ENCODE measurements at places on chromosomes 6 and 20.

GRCh38 chr20:41064377-41064776 is 35.8 kb downstream of the TOP1 start:
- no peak for DNase-seq

DNA sequence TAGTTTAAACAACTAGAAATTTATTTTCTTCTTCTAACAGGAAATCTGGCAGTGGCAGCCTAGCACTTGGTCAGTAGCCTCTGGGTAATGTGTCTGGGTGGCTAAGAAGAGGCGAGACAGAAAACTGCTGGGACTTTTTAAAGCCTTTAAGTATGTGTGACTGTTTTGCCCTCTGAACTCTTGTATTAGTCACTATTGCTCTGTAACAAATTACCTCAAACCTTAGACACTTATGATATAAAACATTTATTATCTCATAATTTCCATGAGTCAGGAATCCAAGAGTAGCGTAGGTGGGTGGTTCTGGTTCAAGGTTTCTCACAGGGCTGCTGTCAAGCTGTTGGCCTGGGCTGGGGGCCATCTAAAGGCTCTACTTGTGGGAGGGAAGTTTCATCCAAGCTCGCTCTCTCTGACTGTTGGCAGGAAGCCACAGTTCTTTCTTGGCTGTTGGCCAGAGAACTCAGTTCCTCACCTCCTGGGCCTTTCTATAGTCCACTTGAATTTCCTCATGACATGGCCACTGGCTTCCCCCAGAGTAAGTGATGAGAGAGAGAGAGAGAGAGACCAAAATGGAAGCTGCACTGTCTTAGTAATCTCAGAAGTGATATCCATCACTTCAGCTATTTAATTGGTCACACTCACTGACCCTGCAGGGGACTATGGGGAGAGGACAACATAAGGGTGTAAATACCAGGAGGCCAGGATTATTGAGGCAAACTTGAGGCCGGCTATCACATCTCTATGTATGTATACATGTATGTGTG is 17.4 kb upstream of the TBC1D22B start:
- peak; percentile 76 for DNase-seq

- no peak for DNase-seq
These were observed 184.9 kb downstream of the ARHGAP18 start for GRCh38 chr6:129525055-129525454.

- no peak for DNase-seq
These were observed 33.9 kb upstream of the PIM1 start for GRCh38 chr6:37135835-37136694.

DNA sequence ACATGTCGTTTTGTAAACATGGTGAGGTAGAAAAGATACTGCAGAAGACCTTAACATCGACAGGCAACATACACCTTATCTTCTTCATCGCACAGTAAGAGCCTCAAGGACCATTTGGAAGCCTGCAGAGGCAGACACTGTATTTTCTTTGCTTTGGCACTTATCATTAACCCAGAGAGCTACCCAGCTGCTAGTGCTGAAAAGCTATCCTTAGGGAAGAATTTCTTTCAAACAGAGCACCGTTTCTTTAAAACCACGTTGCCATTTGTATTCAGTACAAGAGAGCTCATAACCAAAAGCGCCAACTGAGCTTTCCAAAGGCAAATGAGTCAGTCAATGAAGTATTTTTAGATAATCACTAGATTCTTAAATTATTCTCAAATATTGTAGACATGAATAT is 306.6 kb downstream of the EPM2A start:
- DNase-seq: no peak

- no peak for DNase-seq
These were observed 765.9 kb downstream of the BCKDHB start for GRCh38 chr6:80872199-80872950.

DNA sequence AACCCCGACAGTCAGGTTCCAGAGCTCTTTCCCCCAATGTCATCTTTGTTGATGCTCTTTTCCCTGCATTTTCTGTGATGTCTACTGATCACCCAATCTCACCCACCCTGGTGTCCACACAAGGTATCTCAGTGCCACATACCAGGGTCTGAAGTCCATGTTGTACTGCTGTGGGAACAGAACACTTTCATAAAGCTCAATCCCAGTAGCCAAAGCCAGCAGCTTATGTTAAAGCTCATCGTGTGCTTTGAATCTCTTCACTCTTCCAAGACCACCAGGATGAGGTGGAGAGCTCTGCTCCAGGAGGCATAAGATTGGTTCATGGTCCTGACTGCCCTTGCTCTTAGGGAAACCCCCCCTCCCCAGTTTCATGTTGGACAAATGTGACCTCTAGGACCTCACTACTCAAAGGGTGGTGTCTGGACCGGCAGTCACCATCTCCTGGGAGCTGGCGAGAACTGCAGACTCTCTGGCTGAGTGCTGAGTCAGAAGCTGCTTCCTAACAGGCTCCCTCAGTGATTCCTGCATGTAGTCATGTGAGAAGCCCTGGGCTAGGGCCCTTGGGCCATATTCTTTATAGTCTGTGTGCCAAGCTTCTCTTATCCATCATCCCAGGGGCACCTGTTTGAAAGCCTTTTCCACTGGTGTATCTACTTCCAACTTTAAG is 13.4 kb upstream of the CPNE5 start:
- DNase-seq: no peak

GRCh38 chr6:28940294-28940857 is 16.6 kb upstream of the TRIM27 start:
- peak; percentile 63 for DNase-seq

GRCh38 chr6:102381203-102381602 is 987.7 kb downstream of the GRIK2 start:
- no peak for DNase-seq

DNA sequence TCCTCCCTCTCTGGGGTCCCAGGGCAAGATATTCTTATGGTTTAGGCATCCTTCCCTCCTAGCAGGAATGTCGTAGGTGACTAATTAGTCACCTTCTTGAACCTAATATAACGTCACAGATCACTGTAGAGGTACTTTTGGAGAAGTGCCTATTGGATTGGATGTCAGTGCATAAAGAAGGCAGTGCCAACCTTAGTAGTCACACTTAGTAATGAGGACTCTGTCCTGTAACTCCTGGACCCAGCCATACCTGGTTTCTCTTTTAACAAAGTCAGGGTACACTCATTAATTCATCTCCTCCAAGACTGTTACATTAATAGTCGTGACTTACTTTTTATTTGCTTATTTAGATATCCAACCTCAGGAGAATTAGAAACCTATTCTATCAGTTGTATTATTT is 20.0 kb downstream of the VTA1 start:
- no peak for DNase-seq

DNA sequence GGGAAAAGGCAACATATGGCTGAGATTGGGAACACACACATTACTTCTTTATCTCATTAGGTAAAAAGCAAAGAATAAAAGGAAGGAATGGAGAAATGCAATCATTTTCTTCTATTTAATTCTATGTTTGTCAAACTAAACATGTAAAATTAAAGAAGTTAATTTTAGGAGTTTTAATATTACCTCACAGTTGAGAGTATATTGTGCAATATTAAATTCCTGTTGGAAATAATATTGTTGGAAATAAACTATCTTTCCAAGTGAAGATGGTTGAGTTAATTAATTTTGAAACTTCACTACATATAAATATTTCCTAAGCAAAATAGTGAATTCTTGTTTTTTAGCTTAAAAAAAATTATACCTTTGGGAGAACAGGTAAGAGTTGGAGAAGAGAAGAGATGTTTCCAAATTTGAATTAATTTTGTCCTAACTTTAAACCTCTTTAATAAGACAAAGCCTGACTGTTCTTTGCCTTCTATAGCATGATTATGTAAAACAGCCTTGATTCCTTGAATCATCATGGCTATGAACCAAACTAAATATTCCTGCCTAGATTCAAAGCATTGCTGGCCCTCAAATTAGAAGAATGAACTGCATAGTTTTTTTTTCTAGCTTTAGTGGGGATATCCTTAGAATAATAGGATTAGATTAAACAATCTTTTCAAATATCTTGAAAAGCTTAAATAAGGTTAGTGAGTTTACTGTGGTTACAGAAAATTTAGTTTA is 1349.1 kb upstream of the ADGRB3 start:
- DNase-seq: no peak

DNA sequence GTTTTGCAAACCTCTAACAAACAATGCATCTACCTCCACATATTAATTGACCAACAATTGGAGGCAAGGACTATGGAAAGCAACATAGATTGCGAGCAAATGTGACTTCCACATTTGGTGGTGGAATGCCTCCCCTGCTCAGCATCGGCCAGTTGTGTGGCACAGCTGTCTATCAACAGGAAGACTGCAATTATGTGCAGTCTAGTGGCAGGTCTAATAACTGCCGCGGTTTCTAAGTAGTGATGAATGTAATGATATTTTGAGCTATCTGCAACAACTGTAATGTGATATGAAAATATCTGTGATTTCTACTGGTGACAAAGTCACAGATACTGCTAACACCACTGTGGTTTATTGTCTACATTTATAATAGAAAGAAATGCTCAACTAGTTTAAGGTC is 56.8 kb downstream of the NCR2 start:
- DNase-seq: no peak

DNA sequence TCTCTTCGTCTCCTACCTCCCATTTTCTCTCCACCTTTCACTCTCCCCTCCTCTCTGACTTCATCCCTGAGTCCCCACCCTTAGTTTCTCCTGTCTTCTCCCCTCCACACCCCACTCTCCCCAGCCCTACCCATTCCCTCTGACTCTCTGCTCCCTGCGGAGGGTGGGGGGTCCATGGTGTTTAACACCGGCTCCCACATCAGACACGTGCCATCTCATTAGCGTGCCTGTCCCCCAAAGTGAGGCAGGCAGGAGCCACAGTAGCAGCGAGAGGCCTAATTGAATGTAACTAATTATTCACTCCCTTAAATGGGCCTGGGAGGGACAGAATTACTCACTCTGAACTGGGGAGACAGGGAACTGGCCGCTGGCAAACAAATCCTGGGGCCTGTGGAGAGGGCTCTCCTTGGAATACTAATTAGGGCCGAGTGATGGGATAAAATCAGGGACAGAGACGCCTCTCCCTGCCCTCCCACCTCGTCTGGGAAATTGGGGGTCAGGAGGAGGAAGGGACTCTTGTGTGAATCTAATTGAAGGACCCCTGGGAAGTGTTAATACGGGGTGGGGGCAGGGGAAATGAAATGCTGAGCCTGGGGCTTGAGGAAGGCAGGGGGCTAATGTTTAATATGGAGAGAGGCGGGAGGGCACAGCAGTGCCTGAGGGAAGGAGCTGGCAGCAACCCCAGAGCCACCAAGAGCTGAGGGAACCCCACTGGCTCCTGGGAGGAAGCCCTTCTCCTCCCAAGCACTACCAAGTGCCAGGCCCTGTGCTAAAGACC is 17.9 kb downstream of the CD40 start:
- DNase-seq: no peak

- DNase-seq: no peak
These were observed 76.1 kb upstream of the ATXN1 start for GRCh38 chr6:16837217-16837972.

DNA sequence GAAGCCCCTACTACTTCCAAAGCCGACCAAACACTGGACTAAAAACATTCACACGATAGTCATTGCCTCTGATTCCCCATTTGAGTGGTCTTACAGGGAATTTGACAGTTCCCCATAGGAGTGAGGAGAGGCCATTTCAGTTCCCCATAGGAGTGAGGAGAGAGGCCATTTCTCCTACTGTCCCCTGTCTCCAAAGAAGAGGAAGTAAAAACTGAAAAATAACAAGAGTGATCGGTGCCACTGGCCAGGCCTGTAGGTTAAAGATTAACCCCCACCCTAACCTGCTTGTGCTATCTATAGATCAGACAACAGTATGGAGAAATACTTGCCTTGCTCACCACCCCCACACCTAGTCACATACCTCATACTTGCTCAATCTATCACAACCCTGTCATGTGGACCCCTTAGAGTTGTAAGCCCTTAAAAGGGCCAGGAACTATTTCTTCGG is 204.0 kb upstream of the MOCS1 start:
- DNase-seq: no peak

DNA sequence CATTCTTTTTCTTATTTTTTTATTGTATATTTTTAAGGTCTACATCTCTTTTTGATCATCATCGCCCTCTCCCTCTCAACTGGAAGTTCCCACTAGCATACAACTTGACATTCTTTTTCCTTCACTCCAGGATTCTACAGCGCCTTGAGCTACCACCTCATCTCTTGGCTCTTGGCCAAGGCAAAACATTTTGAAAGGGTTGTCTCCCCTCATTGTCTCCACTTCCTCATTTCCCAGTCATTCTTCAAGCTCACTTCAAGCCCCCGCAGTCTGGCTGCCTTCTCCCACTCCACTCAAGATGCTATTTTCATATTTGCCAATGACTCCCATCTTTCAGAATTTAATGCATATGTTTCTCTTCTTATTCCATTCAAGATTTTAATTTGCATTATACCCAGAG is 63.0 kb downstream of the OPN5 start:
- DNase-seq: no peak

- no peak for DNase-seq
These were observed 32.4 kb downstream of the SLC16A10 start for GRCh38 chr6:111119571-111120329.

DNA sequence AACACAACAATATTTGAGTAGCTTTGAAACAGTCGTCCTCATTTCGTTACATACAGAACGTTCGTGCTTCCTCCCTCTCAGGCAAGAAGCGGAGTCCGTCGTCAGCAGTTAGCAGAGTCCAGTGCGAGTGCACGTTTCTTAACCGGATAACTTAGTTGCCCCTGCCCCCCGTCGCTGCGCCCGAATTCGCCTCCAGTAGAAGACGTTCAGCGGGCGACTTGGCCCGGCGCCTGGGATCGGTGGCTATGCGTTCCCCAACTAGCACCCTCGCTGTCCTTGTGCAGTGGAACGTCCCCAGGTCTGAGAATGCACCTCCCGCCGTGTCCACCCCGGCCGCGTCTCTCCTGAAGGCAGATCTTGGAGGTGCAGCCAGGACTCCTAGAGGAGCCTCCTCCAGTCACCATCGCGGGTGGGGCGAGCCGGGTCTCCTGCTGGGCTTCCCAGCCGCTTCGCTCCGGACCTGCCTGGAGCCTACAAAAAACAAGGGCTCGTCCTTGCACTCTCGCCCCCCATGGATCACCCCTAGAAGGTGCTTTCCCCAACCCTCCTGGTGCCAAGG is 910 bp upstream of the PCSK2 start:
- no peak for DNase-seq

GRCh38 chr6:32082935-32083334 is 26.2 kb downstream of the TNXB start:
- no peak for DNase-seq

- no peak for DNase-seq
These were observed 7.4 kb downstream of the TNFAIP3 start for GRCh38 chr6:137874204-137875057.

GRCh38 chr6:7129784-7130569 is 22.2 kb downstream of the RREB1 start:
- peak; percentile 38 for DNase-seq

- DNase-seq: no peak
These were observed 113.3 kb downstream of the TASP1 start for GRCh38 chr20:13525225-13525940.
